Vagina (tissue), 2 donors: ENCODE measurements at places on chromosomes 13 and 19.
A peak's percentile ranks its signal among the peaks of the same experiment; 100 is the strongest.

DNA sequence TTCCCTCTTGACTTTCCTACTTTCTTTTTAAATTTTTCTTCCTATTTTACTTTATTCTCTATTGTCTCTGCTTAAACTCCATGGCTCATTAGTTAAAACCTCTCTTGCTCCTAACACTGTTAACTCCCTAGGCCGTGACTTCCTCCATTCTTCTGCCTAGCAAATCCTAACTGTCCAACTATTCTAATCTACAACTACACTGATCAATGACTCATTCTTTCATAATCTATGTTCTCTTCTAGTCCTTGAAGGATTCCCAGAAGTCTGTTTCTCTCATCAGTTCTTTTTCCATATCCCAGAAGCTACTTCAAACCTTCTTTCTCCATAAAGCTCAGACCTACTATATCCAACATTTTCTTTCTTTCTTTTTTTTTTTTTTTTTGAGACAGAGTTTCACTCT lies 66.9 kb downstream of the MICU2 start:
- no peak for DNase-seq
- no peak overlapping the region for H3K4me3 ChIP-seq
- H3K36me3 ChIP-seq = no peaks in the 10 kb centered on the region
- no peak overlapping the region for H3K27ac ChIP-seq

GRCh38 chr13:26719356-26719945 lies 41.1 kb downstream of the GPR12 start:
- H3K4me1 ChIP-seq = no peaks in the 10 kb centered on the region
- no peaks in the 10 kb centered on the region for H3K27me3 ChIP-seq
- no peaks in the 10 kb centered on the region for H3K36me3 ChIP-seq
- H3K4me3 ChIP-seq = no peak overlapping the region
- H3K27ac ChIP-seq = no peak overlapping the region

- no peak for DNase-seq
- peak overlapping the region; percentile 48 for H3K4me3 ChIP-seq
Observed at GRCh38 chr19:48835734-48836088, 580 bp downstream of the HSD17B14 start.

DNA sequence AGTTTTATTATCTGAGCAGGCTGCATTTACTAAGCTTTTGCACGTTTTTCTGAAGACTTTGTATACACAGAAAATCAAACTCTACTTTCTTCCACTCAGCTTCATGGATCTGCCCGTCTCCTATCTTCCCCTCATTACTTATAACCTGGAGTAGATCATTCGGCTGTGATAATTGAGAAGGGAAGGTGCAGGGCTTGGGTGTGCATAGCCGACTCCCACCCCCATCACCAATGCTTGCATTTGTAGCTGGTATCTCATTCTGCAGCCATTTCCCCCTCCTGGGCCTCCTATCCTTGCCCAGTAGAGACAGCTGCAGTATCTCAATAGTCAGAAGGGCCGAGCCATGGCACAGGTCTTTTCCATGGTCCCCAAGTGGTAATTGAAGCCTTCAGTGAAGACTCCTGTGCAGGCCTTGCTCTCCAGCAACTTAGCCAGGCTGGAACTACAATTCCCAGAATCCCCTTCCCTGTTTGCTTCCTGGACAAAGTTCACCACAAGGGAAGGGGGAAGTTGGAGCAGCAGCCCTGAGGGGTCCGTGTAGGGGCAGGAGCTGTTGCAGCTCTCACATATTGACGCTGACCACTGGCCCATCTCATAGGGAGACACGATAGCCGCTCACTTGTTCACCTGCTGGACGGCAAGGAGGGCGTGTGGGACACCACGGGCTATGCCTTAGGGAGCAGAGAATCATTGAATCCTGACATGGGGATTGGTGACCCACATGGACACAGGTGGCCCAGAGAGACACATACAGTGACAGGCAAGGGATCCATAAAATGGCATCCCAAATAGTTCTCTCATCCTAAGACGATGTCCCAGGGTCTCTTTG lies 2.1 kb upstream of the SIGLEC8 start:
- no peak overlapping the region for H3K27ac ChIP-seq
- no peak overlapping the region for H3K4me3 ChIP-seq
- no peaks in the 10 kb centered on the region for H3K4me1 ChIP-seq
- DNase-seq = no peak
- H3K27me3 ChIP-seq = no peaks in the 10 kb centered on the region

GRCh38 chr13:92640936-92641335 lies 585.7 kb upstream of the GPC6 start:
- no peak overlapping the region for H3K4me3 ChIP-seq
- H3K4me1 ChIP-seq = no peaks in the 10 kb centered on the region
- no peak for DNase-seq
- H3K36me3 ChIP-seq = no peaks in the 10 kb centered on the region
- H3K27me3 ChIP-seq = no peaks in the 10 kb centered on the region

DNA sequence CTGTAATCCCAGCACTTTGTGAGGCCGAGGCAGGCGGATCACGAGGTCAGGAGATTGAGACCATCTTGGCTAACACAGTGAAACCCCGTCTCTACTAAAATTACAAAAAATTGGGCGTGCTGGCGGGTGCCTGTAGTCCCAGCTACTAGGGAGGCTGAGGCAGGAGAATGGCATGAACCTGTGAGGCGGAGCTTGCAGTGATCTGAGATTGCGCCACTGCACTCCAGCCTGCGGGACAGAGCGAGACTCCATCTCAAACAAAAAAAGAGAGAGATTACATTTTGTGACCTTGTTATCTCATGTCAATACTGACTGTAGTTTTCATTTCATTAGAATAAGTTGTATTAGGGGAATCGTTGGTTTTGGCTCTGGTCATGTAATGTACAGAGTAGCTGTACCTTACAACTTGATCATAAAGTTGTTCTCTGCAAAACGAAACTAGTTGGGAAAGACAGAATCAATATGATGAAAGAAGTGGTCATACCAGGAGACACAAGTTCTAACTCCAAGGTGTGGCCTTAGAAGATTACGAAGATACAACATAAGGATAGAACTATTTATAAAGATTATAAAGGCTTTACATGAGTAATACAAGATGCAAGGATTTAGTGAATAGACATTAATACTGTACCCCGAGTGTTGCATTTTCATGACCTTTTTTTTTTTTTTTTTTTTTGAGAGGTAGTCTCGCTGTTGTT lies 15.3 kb downstream of the TMEM38A start:
- H3K27ac ChIP-seq = no peak overlapping the region
- H3K4me1 ChIP-seq = no peaks in the 10 kb centered on the region
- no peaks in the 10 kb centered on the region for H3K27me3 ChIP-seq
- DNase-seq = no peak
- no peaks in the 10 kb centered on the region for H3K36me3 ChIP-seq

DNA sequence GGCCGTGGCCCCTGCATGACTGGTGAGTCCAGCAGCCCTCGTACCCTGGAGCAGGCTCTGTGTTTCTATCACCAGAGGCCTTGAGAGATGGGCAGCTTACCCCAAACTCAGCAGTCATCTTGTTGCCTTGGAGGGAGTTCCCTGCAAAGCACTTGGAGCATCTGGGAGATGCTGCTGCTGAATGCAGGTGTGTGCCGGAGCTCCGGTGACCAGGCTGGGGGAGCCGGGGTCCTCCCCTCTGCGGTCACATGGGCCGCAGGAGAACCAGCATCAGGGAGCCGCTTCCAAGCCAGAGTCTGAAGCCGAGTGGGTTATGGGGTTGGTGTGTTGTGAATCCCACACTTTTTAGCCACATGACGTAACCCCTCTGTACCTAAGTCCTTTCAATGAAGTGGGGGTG lies 82.8 kb downstream of the TEX29 start:
- no peak overlapping the region for H3K4me3 ChIP-seq
- no peak for DNase-seq
- no peak overlapping the region for H3K27ac ChIP-seq
- H3K27me3 ChIP-seq = no peaks in the 10 kb centered on the region
- no peaks in the 10 kb centered on the region for H3K36me3 ChIP-seq

DNA sequence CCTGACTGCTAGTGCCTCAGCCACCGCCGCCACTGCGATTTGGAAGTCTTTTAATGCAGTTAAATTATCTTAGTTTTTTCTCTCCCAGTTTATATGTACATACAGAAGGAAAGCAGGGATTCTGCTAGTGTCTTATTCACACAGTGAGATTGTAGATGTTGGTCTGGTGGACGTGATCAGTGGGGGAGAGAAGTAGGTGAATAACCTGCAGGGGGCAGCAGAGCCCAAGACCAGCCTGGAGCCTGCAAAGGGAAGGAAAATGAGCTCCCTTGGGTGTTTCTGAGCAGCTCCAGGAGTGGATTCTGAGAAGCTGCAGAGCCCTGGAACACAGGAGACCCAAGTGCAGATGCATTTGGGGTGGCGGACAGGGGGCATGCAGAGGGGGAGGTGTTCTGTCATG lies 26.3 kb downstream of the ZNF844 start:
- H3K36me3 ChIP-seq = no peaks in the 10 kb centered on the region
- peaks cover 12% of the 10 kb centered on the region for H3K4me1 ChIP-seq
- H3K27ac ChIP-seq = no peak overlapping the region
- H3K4me3 ChIP-seq = no peak overlapping the region
- DNase-seq = no peak

GRCh38 chr13:95185311-95185710 lies 115.9 kb downstream of the ABCC4 start:
- H3K4me3 ChIP-seq = no peak overlapping the region
- H3K27ac ChIP-seq = no peak overlapping the region
- no peaks in the 10 kb centered on the region for H3K27me3 ChIP-seq
- no peaks in the 10 kb centered on the region for H3K36me3 ChIP-seq

- no peak overlapping the region for H3K27ac ChIP-seq
- no peaks in the 10 kb centered on the region for H3K27me3 ChIP-seq
- H3K4me3 ChIP-seq = no peak overlapping the region
- no peaks in the 10 kb centered on the region for H3K36me3 ChIP-seq
- no peak for DNase-seq
Observed at GRCh38 chr19:31073485-31074198, 275.6 kb downstream of the TSHZ3 start.

DNA sequence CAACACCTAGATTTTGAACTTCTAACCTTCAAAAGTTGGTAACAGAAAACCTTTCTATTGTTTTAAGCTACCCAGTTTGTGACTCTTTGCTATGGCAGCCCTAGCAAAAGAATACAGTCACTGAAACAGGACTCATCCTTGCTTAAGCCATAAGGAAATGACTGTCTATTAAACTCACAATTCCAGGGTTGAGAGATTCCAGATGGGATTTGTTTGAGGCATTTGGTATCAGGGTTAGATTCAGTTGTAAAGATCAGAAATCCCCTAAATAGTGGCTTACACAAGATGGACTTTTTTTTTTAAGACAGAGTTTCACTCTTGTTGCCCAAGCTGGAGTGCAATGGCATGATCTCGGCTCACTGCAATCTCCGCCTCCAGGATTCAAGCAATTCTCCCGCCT lies 41.1 kb upstream of the RGCC start:
- no peaks in the 10 kb centered on the region for H3K36me3 ChIP-seq
- no peak for DNase-seq
- H3K27me3 ChIP-seq = no peaks in the 10 kb centered on the region
- H3K27ac ChIP-seq = no peak overlapping the region
- no peak overlapping the region for H3K4me3 ChIP-seq
